ENCODE measurements at places on chromosomes 5 and 9.

GRCh38 chr5:143207563-143208364 lies 195.7 kb downstream of the NR3C1 start:
- DNase-seq = no peak

DNA sequence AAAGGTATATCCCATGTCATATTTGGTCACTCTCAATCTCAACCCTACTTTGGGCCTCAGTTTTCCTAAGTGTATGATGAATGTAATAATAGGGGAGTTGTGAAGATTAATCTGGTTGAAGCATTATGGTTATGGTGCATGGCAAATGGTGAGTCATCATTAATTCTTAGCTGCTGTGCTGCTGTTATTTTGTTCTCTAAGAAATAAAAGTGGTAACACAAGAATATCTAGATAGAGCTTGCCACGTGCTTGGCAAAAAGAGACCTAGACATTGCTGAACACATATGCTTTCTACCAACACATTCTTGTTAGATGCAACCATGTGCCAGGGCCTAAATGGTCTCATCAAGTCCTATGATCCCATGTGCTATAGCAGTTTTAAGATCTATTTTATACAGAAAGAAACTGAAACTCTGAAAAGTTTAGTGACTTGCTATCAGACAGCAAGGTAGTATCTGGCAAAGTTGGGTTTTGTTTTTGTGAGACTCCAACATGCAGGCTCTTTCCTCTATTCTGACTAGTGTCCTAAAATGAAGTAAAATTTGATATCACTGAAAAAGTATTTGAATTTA lies 699.9 kb upstream of the MEF2C start:
- DNase-seq = no peak

- no peak for DNase-seq
Observed at GRCh38 chr5:172502410-172502809, 48.1 kb upstream of the SH3PXD2B start.

DNA sequence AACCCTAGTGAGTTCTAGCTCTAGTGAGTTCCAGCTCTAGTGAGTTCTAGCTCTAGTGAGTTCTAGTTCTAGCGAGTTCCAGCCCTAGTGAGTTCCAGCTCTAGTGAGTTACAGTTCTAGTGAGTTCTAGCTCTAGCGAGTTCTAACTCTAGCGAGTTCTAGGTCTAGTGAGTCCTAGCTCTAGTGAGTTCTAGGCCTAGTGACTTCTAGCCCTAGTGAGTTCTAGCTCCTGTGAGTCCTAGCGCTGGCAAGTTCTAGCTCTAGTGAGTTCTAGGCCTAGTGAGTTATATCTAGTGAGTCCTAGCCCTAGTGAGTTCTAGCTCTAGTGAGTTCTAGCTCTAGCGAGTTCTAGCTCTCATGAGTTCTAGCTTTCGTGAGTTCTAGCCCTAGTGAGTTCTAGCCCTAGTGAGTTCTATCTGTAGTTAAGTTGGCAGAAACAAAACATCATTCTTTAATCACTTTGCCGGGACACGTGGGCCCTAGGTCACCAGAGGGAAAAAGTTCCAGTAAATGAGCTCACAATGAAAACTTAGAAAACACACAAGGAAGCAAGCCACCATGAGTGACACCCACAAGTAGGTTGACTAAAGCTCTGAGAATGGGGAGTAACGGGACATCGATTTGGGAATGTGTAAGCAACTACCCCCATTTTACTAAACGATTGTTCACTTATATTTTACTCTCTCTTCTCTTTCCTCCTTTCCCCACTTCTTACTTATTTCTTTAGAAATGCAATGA lies 47.5 kb downstream of the EXD3 start:
- DNase-seq = no peak

DNA sequence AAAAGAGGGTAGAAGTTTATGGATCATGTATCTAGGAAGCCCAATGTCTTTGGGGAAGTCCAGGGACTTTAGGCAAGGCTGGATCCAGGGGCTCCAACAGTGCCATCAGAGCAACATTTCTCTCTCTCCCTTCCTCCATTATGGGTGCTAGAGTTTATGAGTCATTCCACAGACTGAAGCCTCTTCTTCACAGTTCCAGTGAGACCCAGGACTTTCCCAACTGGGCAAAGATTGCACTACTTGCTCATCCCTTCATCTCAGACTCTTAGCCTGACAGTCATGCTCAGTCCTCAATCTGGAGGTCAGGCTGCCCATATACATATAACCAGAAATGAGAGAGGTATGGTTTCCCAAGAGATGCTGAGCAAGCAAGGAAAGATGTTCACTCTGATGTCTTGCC lies 110.7 kb downstream of the FEM1C start:
- DNase-seq = no peak

DNA sequence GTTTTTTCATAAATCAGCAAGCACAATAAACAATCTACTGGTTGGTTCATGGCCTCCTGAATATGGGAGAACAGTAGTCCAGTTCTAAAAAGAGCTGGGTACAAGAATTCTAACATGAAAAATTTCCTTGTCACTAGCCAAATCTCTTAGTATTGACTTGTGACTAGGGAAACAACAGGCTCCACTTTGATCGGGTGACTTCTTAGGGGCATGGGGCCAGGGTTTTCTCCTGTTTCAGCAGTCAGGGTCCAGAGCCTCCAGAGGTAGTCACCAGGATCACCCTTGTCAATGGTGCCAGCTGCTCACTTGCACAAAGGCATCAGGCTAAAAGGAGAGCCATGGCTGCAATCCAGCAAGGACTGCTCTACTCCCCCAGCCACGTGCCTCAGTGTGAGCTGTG lies 38.1 kb downstream of the LPAR1 start:
- peak; percentile 8 for DNase-seq

DNA sequence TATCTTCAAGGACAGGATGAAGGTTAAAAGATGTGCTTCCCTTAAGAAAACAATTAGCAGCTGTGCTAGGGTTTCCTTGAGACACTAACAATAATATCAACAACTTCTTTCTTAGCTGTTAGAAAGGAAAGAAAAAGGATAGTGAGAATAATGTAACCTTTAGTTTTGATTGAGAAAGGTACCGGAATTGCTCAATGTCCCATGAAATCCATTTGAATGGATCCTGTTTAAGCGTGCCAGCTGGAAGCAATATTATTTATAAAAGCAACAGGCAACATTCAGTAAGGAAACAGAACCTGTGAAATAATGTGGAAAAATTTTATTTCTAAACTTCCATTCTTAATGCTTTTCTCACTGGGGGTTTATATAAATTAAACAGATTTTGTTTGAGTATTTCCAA lies 120.9 kb downstream of the CCDC192 start:
- DNase-seq = no peak

GRCh38 chr5:150020249-150020648 lies 19.7 kb downstream of the HMGXB3 start:
- no peak for DNase-seq

Measured in NCI-H524 (cell line).